ENCODE measurements at places on chromosomes 5 and 9.

- DNase-seq, result no peak
Observed at GRCh38 chr5:167479779-167480178, 811.7 kb upstream of the WWC1 start.

GRCh38 chr5:53984971-53985370 lies 325.4 kb downstream of the ARL15 start:
- DNase-seq, result no peak

- no peak for DNase-seq
Observed at GRCh38 chr5:76402251-76402885, 717 bp upstream of the IQGAP2 start.

- no peak for DNase-seq
Observed at GRCh38 chr9:77661566-77662085, 13.5 kb upstream of the GNA14 start.

GRCh38 chr9:77901771-77902170 lies 129.8 kb downstream of the GNAQ start:
- no peak for DNase-seq

- DNase-seq, result peak; percentile 99
Observed at GRCh38 chr9:112041536-112042243, 133.4 kb downstream of the SUSD1 start.

- no peak for DNase-seq
Observed at GRCh38 chr5:43270645-43271044, 42.6 kb downstream of the HMGCS1 start.

DNA sequence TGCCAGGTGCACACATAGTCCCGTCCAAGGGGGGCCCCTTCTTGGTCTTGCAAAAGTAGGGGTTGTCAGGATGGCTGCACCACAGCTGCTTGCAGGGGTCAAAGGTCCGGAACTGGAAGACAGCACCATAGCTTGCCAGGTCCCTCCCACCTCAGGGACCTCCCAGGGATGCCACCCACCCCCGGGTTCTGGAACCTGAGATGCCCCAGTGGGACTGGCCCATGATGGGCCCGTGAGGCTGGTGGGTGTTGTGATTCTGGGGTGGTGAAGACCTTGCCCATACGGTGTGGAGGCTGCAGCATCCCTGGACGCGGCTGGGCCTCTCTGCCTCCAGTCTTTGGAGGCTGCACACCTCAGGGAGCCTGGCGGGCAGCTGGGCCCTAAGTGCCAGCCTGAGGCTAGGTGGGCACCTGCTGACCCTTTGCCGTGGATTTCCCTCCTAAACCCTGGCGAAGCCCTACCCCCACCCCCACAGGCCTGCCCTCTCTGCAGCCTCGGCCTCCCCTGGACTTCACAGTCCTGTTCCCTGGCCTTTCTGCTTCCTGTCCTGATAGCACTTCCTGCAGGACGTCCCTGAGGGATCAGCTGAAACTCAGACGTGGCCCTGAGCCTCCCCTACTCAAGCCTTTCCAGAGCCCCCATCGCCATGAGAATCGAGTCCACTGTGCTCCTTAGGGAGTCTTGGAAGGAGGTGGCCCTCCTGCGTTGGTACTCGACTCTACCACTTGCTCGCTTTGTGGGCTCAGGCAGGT lies 92.1 kb downstream of the ZNF354C start:
- DNase-seq, result no peak

GRCh38 chr9:21070171-21070571 lies 7.6 kb downstream of the IFNB1 start:
- peak; percentile 95 for DNase-seq

DNA sequence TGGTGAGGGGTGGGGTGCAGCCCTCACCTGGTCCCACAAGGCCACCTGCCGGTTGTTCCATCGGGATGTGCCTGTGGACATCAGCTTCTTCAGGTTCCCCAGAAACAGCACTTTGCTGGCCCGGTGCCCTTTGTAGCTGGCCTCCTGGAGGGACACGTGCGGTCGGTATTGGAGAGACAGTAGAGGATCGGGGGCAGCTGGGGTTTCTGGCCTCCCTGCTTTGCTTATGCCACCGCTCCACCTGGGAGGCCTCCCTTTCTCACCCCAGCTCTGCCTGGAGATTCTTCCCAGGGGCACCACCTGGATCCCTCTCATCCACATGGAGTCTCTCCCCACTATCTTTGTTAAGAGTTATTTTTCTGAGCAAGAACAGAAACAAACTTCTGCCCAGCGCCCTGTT lies 13.1 kb upstream of the TRIM14 start:
- DNase-seq, result no peak

GRCh38 chr5:103450333-103451061 lies 112.1 kb downstream of the NUDT12 start:
- peak; percentile 53 for DNase-seq

All from AG04450 (cell line).